ENCODE measurements at places on chromosomes 2 and 18. TPM values are rescaled to one million over a fixed set of nuclear protein-coding genes. Genes with fewer than 3 reads are reported as not detected.

- peaks cover 52% of the 10 kb centered on the region for H3K4me1 ChIP-seq
- no peaks in the 10 kb centered on the region for H3K36me3 ChIP-seq
- H3K27ac ChIP-seq: peak overlapping the region; percentile 96
- no peak overlapping the region for H3K4me3 ChIP-seq
- H3K27me3 ChIP-seq: no peaks in the 10 kb centered on the region
Observed at GRCh38 chr2:11379558-11379957, 35.1 kb upstream of the ROCK2 start.

- no peak for DNase-seq
- H3K27me3 ChIP-seq: no peaks in the 10 kb centered on the region
- H3K27ac ChIP-seq: peak overlapping the region; percentile 61
- no peaks in the 10 kb centered on the region for H3K36me3 ChIP-seq
- peaks cover 80% of the 10 kb centered on the region for H3K4me1 ChIP-seq
- no peak overlapping the region for H3K4me3 ChIP-seq
Observed at GRCh38 chr2:237742191-237742590, 56.4 kb upstream of the RBM44 start.

The CCDC74A gene
- 13.9 TPM for total RNA-seq

DNA sequence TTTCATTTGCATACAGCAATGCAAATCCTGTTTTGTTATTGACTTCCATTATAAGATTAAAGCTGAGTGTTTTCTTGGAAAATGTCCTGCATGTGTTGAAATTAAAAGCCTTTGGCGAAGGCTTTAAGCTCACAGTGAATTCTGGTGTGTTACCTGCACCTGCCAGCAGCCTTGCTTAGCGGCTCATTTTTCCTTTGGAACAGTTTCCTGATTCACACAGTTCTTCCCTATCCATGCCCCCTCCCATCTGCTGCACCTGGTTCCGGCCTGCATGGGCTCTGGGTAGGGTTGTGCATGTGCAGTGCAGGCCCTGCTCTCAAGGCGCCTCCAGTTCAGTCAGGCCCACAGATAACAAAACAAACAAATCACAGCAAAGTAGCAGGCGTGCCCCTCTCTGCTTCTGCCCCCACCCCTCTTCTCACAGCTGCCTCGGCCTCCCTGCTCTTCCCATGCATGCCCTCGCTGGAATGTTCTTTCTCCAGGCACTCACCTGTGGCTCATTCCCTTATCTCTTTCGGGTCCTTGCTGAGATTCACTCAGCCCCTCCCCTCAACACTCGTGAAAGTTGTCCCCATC is 15.8 kb downstream of the MTCL1 start:
- H3K36me3 ChIP-seq: no peaks in the 10 kb centered on the region
- no peak overlapping the region for H3K4me3 ChIP-seq
- H3K27ac ChIP-seq: no peak overlapping the region

The PTPN4 gene
- 18.5 TPM for total RNA-seq
